Hindlimb muscle (tissue), 1 donor: ENCODE measurements at places on chromosomes 4 and X. TPM values are rescaled to one million over a fixed set of nuclear protein-coding genes. Genes with fewer than 3 reads are reported as not detected.

DNA sequence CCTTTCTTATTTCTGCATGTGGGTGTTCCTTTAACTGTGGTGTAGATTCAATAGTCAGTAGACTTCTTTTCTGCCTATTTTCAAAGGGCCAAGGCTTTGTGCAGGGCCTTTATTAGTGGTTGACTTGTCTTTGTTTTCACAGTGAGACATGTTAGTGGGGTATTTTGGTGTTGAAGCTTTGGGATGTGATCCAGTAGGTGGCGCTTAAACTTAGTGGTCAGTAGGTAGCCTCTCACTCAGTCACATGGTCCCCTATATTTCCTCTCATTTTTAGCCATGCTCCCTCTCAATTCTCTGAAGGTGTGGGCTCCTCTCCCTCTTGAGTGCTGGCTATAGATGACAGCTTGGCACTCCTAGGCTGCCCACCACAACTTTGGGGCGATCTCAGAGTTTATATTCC lies 23.4 kb upstream of the SLC10A7 start:
- DNase-seq = no peak

DNA sequence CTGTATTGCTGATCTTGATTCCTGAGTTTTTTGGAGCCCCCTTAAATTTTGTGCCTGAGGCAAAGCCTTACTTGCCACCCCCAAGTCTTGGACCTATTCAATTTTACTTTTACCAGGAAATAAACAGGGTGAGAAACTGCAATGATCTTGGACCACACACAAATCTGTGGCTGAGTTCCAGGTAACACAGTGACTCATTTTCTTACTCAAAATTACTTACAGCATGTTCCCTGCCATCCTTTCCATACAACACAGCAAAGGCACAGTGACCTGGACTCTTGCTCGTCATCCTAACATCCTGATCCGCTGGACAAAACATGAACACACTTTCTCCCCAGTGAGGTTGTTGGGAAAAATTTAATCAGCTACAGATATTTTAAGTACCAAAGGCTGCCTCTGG lies 60.7 kb upstream of the S100G start:
- DNase-seq = no peak

DNA sequence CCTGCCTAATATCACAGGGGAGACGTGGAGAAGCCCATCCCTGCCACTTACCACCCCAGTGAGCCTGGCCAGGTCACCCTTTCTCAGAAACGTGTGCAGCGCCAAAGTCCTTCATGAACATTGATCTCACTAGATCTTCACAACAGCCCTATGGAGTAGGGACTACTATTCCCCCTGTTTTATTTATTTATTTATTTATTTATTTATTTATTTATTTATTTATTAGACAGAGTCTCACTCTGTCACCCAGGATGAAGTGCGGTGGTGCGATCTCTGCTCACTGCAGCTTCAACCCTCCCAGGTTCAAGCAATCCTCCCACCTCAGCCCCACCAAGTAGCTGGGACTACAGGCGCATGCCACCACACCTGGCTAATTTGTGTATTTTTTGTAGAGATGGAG lies 61.8 kb downstream of the PPP2R2C start:
- DNase-seq = no peak

DNA sequence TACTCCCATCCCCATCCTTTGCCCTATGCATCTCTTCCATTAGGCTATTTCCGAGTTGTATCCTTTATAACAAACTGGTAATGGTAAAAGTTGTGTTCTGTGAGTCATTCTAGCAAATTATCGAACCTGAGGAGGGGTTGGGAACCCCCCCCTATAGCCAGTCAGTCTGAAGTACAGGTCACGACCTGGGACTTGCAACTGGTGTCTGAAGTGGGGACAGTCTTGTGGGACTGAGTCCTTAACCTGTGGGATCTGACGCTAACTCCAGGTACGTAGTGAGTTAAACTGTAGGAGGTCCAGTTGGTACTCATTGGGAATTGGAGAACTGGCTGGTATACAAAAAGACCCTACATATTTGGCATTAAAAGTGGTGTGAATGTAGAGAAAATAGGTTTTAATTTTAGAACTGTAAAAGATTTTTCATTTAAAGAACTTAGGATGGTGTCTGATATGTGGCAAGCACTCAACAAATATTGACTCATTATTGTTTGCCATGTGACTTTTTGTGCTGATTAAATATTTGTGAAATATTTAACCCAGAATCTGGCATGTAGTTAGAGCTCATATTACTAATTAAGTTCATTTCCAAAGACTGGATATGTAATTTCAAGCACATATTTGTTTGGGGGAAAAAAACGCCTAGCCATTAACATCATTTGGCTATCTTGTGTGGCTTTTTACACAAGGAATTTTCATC lies 50.7 kb downstream of the CHST7 start:
- no peak for DNase-seq

GRCh38 chrX:17633546-17633945 lies 103.7 kb upstream of the SCML1 start:
- no peak for DNase-seq

The LEF1 gene
- 5.5 TPM for polyA plus RNA-seq

The SPANXN3 gene
- not detected for polyA plus RNA-seq

The BRS3 gene
- polyA plus RNA-seq = not detected

The SMR3B gene
- polyA plus RNA-seq = not detected

The VSIG4 gene
- 16.2 TPM for polyA plus RNA-seq
